ENCODE measurements at places on chromosomes 5 and 9. TPM values are rescaled to one million over a fixed set of nuclear protein-coding genes. Genes with fewer than 3 reads are reported as not detected.

DNA sequence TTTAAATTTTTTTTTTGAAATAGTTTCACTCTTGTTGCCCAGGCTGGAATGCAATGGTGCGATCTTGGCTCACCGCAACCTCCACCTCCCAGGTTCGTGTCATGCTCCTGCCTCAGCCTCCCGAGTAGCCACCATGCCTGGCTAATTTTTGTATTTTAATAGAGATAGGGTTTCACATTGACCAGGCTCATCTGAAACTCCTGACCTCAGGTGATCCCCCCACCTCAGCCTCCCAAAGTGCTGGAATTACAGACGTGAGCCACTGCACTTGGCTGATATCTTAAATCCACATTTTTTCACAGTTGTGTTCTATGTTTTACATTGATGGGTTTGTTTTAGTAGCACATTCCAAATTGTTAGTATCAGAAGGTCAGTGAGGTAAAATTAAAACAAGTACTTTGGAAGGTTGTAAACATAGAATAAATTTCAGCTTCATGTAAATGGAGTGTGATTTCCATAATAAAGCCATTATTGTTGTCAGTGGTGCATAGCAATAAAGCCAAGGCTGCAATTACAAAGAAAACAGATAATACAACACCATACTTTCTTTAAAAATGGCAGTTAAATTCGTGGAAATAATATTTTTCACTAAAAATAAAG lies 287.2 kb downstream of the ARRDC3 start:
- no peaks in the 10 kb centered on the region for H3K36me3 ChIP-seq
- no peaks in the 10 kb centered on the region for H3K27me3 ChIP-seq
- DNase-seq, result no peak
- no peak overlapping the region for H3K27ac ChIP-seq
- H3K4me1 ChIP-seq, result no peaks in the 10 kb centered on the region
- H3K4me3 ChIP-seq, result no peak overlapping the region

- DNase-seq, result no peak
- H3K36me3 ChIP-seq, result no peaks in the 10 kb centered on the region
- H3K4me3 ChIP-seq, result no peak overlapping the region
- no peaks in the 10 kb centered on the region for H3K27me3 ChIP-seq
Measured at GRCh38 chr9:8883321-8883720, 1083.7 kb upstream of the DMAC1 start.

DNA sequence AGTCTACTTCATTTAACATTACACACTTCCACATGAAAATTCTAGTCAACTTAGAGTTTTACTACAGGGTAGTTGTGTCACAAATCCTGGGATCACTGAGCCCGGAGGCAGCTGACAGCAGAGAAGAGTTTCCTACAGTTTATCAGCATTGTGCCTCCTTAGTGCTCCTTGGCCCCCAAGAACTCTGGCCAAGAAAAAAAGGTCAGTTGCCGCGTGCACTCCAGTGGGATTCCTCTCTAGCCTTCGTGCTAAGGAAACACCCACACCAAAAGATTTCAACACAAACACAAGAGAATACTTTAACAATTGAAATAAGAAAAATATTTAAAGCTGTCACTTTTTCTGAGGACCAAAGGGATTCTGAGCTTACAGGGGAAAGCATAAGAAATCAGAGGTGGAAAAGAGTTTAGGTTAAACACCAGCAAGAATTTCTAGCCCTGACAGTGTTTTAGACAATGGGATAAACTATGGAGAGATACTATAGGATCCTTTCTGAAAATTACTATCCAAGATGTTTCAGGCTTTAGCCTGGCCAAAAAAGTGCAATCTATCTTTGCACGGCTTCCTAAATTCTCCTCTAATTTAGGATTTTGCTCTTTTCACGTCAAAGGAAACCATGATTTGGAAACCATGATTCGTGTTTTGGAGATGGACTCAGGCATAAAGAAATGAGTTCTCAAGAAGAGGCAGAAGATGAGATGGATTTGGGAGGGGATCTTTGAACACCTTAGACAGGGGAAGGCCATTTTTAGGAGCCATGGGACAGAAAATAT lies 606.8 kb downstream of the RAB3C start:
- peaks cover 9% of the 10 kb centered on the region for H3K27me3 ChIP-seq
- H3K4me3 ChIP-seq, result no peak overlapping the region
- H3K4me1 ChIP-seq, result peaks cover 3% of the 10 kb centered on the region

DNA sequence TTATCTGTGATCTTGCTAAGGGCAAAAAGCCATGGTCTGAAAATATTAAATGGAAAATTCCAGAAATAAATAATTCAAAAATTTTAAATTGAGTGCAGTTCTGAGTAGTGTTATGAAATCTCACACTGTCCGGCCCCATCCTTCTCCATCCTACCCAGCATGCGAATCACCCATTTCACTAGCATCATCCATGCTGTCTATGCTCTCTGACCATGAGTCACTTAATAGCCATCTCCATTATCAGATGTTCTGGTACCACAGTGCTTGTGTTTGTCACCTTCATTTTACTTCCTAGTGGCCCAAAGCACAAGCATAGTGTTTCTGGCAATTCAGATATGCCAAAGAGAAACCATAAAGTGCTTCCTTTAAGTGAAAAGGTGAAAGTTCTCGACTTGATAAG lies 63.3 kb upstream of the SMC5 start:
- H3K27me3 ChIP-seq, result peaks cover 4% of the 10 kb centered on the region
- no peak overlapping the region for H3K27ac ChIP-seq
- DNase-seq, result no peak
- no peaks in the 10 kb centered on the region for H3K4me1 ChIP-seq
- H3K36me3 ChIP-seq, result no peaks in the 10 kb centered on the region

DNA sequence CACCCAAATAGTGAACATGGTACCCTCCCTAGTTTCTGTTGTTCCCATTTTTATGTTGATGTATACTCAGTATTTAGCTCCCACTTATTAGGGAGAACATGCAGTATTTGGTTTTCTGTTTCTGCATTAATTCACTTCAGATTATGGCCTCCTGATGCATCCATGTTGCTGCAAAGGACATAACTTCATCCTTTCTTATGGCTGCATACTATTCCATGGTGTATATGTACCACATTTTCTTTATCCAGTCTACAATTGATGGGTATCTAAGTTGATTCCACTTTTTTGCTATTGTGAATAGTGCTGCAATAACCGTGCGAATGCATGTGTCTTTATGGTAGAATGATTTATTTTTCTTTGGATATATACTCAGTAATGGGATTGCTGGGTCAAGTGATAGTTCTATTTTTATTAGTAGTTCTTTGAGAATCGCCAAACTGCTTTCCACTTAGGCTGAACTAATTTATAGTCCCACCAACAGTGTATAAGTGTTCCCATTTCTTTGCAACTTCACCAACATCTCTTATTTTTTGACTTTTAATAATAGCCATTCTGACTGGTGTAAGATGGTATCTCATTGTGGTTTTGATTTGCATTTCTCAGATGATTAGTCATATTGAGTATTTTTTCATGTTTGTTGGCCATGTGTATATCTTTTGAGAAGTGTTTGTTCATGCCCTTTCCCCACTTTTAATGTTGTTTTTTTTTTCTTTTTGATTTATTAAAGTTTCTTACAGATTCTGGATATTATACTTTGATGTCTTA lies 79.6 kb downstream of the SMIM15 start:
- H3K4me3 ChIP-seq, result no peak overlapping the region
- peaks cover 50% of the 10 kb centered on the region for H3K36me3 ChIP-seq
- no peak for DNase-seq

DNA sequence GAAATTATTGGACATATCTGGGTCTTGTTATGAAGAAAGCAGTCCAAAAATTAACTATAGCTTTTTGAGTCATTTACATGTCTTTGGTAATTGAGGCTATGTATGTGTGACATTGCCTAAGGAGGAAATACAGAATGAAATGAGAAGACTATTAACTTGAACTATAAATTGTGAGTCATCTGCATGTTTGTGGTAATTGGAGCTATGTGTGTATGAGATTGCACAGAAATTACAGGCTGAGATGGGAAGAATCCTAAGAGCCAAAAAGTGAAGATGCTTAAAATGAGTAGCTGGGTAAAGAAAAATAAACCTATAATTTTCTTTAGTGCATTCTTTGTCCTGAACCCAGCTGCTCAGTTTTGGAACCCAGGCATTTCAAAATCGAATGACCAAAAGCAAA lies 747.6 kb upstream of the EDIL3 start:
- H3K27ac ChIP-seq, result no peak overlapping the region
- H3K27me3 ChIP-seq, result no peaks in the 10 kb centered on the region
- no peak overlapping the region for H3K4me3 ChIP-seq
- DNase-seq, result no peak

GRCh38 chr5:102625468-102625867 lies 126.7 kb upstream of the SLCO6A1 start:
- no peaks in the 10 kb centered on the region for H3K36me3 ChIP-seq
- peaks cover 4% of the 10 kb centered on the region for H3K27me3 ChIP-seq
- H3K27ac ChIP-seq, result no peak overlapping the region

DNA sequence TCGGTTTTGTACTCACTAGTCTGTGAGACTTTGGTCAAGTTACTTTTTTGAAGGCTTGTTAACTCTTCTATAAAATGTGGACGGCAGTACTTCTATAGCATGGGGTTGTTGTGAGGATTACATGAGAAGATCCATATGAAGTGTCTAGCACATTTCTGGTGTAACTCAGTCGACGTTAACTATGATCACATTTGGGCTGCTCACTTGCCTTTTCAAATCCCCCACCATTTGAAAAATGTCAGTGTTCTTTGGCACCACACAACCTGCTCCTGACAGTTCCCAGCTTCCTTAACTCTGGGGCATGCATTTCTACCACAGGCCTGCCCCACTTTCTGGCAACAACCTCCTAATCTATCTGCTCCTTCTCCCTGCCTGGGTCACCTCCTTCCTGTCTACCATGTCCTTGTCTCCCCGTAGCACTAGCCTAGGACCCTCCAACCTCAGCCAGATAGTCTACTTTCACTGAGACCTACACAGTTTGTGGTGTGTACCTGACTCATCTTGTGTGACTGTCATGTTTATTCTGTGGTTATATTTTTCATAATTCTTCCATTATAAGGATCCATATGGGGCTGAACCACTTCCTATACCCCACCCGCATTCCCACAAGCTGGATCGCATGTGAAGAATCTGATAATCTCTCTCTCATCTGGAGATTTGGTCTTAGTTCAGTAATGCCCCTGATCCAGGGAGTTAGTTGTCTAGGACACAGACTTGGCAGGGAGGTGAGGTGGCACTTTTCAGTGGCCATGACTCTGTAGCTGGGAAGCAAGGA lies 30.2 kb upstream of the BASP1 start:
- H3K27ac ChIP-seq, result no peak overlapping the region
- DNase-seq, result no peak
- H3K4me3 ChIP-seq, result no peak overlapping the region
- peaks cover 6% of the 10 kb centered on the region for H3K27me3 ChIP-seq

- peaks cover 30% of the 10 kb centered on the region for H3K4me1 ChIP-seq
- no peak overlapping the region for H3K4me3 ChIP-seq
- H3K36me3 ChIP-seq, result peaks cover 28% of the 10 kb centered on the region
Measured at GRCh38 chr9:113593682-113594281, 130.3 kb downstream of the RGS3 start.

DNA sequence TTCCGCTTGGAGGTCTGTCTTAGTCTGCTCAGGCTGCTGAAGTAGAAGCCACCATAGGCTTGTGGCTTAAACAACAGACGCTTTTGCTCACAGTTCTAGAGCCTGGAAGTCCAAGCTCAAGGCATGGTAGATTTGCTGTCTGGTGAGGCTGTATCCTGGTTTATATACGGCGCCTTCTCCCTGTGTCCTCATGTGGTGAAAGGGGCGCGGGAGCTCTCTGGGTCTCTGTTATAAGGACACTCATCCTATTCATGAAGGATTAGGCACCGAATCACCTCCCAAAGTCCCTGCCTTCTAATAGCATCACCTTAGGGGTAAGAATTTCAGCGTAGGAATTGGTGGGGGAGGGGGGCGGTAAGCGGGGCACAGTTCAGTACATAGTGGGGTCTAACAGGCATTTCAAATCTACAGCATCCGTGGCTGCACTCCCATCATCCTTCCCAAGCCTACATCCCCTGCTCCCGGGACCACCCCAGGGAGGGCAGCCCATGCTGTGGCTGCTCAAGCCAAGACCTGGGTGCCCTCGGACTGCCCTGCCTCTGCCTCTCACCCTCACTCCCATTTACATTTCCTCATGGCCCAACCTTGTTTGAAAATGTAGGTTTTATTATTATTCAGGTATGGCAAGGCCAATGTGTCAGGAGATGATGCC lies 15.1 kb upstream of the LPCAT1 start:
- H3K36me3 ChIP-seq, result no peaks in the 10 kb centered on the region
- H3K27me3 ChIP-seq, result no peaks in the 10 kb centered on the region
- peaks cover 23% of the 10 kb centered on the region for H3K4me1 ChIP-seq
- H3K27ac ChIP-seq, result peak overlapping the region; percentile 55
- DNase-seq, result no peak

DNA sequence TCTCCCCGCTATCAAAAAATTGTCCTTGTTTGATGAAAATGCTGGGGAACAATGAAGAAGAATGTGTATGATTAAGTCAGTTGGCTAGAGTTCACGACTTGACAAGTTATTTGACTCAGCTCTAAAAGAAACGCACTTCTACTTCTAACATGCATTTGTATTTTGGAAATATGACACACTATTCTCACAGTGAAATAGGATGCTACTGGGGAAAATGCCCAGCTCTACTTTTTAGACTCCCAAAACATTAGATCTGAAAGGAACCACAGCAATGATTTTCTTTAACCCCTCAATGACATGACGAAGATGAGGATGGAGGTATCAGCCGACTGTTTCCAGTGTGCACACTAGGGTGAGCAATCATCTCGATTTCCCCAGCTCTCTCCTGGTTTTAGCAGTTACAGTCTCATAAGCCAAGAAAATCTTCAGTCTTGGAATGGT lies 83.6 kb upstream of the PCSK1 start:
- H3K4me1 ChIP-seq, result no peaks in the 10 kb centered on the region
- no peaks in the 10 kb centered on the region for H3K36me3 ChIP-seq
- peaks cover 4% of the 10 kb centered on the region for H3K27me3 ChIP-seq
- H3K27ac ChIP-seq, result no peak overlapping the region

DNA sequence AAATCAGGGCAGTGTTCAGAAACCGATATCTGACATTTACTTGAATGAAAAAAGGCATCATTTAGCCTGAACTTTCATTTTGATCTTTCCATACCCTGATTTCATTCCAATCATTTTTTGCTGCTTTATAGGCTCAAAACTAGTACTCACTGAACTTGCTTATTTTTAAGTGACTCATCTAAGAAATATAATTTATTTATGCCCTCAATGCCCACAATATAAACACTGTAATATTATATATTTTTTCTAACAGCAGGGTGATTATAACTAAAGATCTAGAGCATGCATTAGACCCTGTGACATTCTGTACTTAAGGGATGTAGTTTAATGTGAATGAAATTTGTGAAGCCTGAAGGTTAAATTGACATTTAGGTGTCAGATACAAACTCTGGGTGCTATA lies 446.1 kb upstream of the CDH10 start:
- H3K4me3 ChIP-seq, result no peak overlapping the region
- H3K27me3 ChIP-seq, result no peaks in the 10 kb centered on the region
- H3K4me1 ChIP-seq, result no peaks in the 10 kb centered on the region
- DNase-seq, result no peak

GRCh38 chr5:2007878-2008501 lies 125.3 kb upstream of the IRX4 start:
- H3K36me3 ChIP-seq, result no peaks in the 10 kb centered on the region
- H3K4me3 ChIP-seq, result no peak overlapping the region
- DNase-seq, result no peak
- no peaks in the 10 kb centered on the region for H3K4me1 ChIP-seq

The TPPP gene
- total RNA-seq, result 0.20 TPM

The OMD gene
- not detected for total RNA-seq

The ARHGEF37 gene
- 1.1 TPM for total RNA-seq

The LRRC70 gene
- 0.34 TPM for total RNA-seq

The IFNW1 gene
- not detected for total RNA-seq

The THG1L gene
- 26.6 TPM for total RNA-seq

All from activated CD8-positive, alpha-beta T cell treated with anti-CD3 and anti-CD28 coated beads for 36 hours (primary cell).